ENCODE measurements at places on chromosomes 13 and 19.

GRCh38 chr13:97387890-97388289, 46.1 kb upstream of the RAP2A start:
- no peak for DNase-seq

GRCh38 chr13:102367836-102368235, 34.0 kb downstream of the FGF14 start:
- DNase-seq = no peak

GRCh38 chr13:20142927-20143480, 17.8 kb downstream of the GJA3 start:
- no peak for DNase-seq

- DNase-seq = no peak
Measured at GRCh38 chr13:47146136-47146535, 249.3 kb upstream of the HTR2A start.

GRCh38 chr13:20035130-20035529, 76.6 kb downstream of the ZMYM2 start:
- no peak for DNase-seq
